ENCODE measurements at places on chromosomes 5 and 9. TPM values are rescaled to one million over a fixed set of nuclear protein-coding genes. Genes with fewer than 3 reads are reported as not detected.

SH3PXD2B gene
- 36.3 TPM for total RNA-seq

C1QTNF2 gene
- not detected for total RNA-seq

ELP1 gene
- total RNA-seq: 42.0 TPM

PPP3R2 gene
- not detected for total RNA-seq

SLF1 gene
- 13.7 TPM for total RNA-seq

ELAVL2 gene
- total RNA-seq: 2.2 TPM

ANKRD18A gene
- total RNA-seq: 0.53 TPM

DRD1 gene
- total RNA-seq: not detected

FAM221B gene
- total RNA-seq: not detected

PCSK5 gene
- total RNA-seq: 8.4 TPM

C5orf52 gene
- total RNA-seq: not detected

SLC23A1 gene
- not detected for total RNA-seq

All from thoracic aorta endothelial cell (primary cell).